Stimulated activated CD8-positive, alpha-beta memory T cell treated with anti-CD3 and anti-CD28 coated beads, Interleukin-15, amount 100 ng/mL, for 4 hours (primary cell): ENCODE measurements at places on chromosomes 1 and 21.
A peak's percentile ranks its signal among the peaks of the same experiment; 100 is the strongest.

DNA sequence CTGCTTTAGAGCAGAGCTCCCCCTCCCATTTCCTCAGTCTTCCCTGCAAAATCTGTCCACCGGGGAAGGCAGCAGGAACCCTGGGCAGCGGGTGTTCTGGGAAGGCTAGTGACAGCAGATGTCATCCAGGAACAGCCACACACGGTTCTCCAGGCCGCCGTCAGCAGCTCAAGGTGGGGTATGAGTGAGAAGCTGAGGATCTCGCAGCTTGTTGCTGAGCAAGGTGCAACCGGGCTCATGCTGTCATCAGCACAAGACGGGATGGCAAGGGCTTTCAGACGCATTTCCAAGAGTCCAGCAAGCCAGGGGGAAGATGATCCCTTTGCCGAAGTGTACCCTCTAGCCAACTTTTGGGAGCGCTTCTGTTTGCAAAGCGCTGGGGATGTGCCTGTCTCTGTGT is 23.0 kb upstream of the SPSB1 start:
- no peak for DNase-seq

DNA sequence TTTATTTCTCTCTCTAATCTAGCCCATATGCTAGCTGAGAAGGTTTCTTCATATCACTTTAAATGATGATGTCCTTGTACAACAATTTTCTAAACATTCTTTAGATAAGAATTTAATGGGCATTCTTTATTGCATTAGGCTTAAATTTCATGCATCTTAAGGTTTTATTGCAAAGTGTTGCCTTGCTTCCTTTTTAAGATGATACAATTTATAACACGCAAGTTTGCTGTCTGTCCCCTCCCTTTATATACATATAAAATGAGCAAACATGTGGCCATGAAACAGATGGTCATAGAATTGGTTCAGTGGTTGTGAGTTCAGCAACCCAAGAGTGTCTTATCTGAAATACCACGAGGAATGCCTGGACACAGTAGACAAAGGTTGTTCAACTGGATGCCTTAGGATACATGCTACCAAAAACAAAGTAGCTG is 12.1 kb downstream of the NBPF3 start:
- no peak for DNase-seq

GRCh38 chr1:39992234-39992633 is 37.3 kb downstream of the MFSD2A start:
- no peak for DNase-seq

- no peak for DNase-seq
Measured at GRCh38 chr1:157269656-157270375, 131.6 kb upstream of the ETV3 start.

- DNase-seq: no peak
Measured at GRCh38 chr1:111452581-111452980, 3.3 kb downstream of the ATP5PB start.

GRCh38 chr1:76254104-76255030 is 179.8 kb downstream of the ST6GALNAC3 start:
- DNase-seq: no peak

DNA sequence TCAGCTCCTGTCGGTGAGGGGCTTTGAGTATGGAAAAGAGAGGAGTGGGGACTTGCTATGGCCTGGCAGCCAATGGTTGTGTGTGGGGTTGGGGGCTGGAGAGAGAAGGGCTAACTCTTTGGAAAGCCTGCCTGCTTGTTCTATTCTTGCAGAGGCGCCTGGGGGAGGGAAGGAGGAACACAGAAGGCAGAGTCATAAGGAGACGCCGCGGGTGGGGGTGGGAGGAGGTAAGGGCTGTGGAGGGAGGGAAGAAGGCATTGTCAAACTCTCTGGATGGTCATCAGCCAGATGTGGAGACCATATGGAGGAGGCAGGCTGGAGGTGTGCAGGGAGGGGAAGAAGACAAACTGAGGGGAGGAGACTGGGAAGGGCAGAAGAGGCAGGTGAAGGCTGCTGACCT is 70.0 kb downstream of the PLXNA2 start:
- no peak for DNase-seq

DNA sequence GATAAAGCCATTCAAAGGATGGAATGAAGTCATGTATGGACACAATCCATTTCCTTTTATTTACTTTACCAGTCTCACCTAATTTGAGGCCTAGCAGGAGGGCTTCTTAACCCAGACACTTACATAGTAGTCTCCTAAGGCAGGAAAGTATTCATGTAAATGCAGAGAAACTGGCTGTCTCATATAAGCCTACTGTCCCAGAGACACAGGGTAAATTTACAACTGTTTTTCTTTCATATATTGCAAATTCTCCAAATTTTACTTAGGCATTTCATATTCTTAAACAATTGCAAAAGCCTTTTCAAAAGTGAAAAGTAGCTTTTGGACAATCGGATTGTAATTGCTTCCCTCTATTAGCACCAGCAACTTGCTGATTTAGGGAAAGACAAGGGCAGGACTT is 29.9 kb downstream of the SPAG17 start:
- no peak for DNase-seq

GRCh38 chr1:211695135-211695816 is 19.9 kb upstream of the NEK2 start:
- no peak for DNase-seq

GRCh38 chr1:36919491-36920145 is 114.7 kb downstream of the GRIK3 start:
- no peak for DNase-seq

DNA sequence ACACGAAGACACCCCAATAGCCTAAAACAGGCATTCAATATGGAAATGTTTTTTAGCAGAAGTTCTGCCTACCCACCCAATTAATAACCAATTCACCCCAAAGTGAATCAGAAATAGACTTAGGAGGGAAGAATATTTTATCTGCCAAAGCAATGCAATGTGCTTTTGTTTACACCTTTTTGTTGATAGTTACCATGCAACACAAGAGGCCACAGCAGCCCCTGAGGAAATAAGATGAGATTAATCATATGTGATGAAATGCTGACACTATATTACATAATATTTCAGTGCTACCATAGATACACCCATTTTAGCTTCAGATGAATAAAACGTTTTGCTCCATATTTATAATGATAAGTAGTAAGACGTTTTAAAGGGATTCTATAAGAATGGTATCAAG is 60.9 kb upstream of the RGS2 start:
- no peak for DNase-seq

GRCh38 chr1:82445827-82446226 is 645.1 kb downstream of the ADGRL2 start:
- no peak for DNase-seq

DNA sequence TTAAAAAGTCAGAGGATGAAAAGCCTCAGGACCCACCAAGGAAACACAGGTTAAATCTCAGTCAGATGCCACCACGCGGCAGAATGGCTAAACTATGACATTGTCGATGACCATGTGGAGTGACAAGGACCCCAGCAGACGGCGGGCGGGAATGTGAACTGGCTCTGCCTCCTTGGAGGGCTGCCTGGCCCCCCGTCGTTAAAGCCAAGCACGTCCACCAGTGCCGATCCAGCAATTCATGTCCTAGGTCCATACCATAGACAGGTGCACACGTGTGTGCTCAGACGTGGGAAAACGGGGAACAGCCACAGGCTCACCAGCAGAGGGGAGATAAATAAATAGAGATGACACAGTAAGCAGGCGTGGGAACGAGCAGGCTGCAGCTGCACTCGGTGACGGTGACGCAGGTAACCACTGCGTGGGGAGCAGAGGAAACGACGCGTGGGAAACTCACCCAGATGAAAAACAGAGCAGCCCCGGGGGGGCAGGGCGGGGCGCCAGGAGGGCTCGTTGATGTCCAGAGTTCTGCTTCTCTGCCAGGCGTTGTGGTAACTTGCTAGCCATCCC is 28.3 kb upstream of the PCBP3 start:
- DNase-seq: peak; percentile 84

DNA sequence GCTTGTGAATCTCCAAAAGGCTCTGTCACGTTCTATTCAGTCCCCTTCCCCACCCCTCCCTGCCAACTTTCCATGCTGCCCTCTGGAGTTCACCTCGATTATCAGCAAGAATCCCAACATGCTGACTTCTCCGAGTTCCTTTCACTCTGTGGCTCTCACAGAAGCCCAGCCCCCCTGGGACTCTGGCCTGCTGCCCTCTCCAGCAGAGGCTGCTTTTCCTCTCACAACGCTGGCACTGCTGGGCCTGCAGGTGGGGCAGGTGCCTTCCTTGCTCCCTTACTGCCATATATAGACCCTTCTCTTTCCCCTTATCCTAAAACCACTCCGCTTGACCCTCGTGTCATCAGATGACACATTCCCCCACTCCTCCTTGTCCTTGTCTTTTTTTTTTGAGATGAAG is 10.2 kb upstream of the RNF186 start:
- DNase-seq: no peak

GRCh38 chr1:26005434-26006105 is 7.7 kb upstream of the PAFAH2 start:
- no peak for DNase-seq

DNA sequence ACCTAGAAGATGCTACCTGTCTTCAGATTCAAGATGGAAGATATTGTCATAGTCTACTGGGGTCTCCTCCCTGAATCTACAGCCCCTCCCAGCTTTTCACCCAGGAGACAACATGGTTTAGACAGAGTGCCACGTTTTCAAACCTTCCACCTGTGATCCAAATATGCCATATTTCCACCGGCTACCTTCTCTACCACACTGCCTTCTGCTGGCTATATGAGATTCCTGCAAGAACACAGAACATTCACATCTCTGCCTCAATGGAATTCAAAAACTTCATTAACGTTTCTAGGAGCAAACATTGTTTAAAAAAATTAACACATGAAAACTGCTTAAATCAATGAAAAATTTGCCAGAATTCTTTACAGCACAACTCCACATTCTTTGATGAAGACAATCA is 12.9 kb upstream of the LELP1 start:
- no peak for DNase-seq

DNA sequence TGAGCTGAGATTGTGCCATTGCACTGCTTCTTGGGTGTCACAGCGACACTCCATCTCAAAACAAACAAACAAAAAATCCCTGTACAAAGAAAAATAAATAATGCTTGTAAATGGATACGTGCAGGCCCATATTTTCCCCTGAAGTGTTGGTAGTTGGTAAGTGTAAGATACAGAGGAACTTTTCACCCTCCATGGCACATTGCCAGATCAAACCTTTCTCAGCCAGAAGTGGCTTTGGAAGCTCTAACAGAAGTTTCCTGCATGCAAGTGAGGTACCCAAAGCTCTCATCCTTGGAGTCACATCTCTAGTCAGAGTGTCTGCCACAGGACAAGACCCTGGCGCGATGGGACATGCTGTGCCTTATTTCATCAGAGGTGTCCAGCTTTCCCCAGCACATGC is 7.3 kb downstream of the NDUFV3 start:
- DNase-seq: no peak

GRCh38 chr1:88141499-88142074 is 542.5 kb upstream of the PKN2 start:
- DNase-seq: no peak

DNA sequence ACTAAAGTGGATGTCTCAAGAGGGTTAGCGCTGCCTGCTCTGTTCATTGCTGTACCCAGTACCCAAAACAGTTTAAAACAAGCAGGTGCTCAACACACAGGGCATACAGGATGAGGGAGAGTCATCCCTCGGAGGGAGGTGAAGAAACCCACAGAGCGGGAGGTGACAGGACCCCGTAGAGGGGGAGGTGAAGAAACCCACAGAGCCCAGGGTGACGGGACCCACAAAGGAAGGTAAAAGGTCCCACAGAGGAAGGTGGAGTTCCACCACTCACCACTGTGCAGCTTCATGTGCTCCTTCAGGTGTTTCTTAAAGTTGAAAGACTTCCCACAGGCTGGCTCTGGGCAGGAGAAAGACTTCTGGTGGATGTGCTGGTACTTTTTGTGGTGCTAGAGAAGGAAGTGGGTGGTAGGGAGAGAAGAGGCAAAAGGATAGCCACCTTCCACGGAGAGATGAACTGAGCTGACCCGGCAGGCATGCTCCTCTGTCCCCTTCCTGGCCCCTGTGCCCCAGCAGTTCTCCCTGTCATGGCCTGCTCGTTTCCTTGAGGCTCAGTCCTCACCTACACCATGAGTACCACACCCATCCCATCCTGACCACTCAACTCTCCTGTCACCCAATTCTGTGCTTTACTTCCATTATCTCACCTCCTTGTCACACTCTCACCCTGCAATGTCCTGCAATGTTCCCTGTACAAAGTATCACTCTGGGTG is 5.1 kb downstream of the ZNF692 start:
- peak; percentile 27 for DNase-seq

GRCh38 chr1:210937846-210938245 is 196.1 kb downstream of the KCNH1 start:
- no peak for DNase-seq

- DNase-seq: peak; percentile 30
Measured at GRCh38 chr1:53413175-53414001, 45.8 kb upstream of the DMRTB1 start.

- DNase-seq: no peak
Measured at GRCh38 chr1:185433667-185434066, 116.6 kb upstream of the IVNS1ABP start.

DNA sequence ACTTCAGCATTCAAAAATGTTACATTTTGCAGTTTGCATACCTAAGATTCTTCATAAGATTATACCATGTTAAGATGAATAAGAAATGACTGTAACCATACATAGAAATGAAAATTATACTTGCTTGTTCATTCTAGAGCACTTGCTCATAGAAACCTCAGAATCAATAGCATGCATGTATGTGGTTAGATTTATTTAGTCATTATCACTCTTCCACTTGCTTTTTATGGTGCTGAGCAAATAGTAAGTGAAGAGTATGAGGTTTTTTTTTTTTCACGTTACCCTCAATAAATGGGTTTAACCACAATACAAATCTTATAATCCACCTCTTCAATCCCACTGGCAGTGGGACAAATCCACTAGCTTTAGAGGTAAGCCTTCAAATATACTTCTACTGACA is 84.7 kb downstream of the LRRC53 start:
- DNase-seq: no peak

DNA sequence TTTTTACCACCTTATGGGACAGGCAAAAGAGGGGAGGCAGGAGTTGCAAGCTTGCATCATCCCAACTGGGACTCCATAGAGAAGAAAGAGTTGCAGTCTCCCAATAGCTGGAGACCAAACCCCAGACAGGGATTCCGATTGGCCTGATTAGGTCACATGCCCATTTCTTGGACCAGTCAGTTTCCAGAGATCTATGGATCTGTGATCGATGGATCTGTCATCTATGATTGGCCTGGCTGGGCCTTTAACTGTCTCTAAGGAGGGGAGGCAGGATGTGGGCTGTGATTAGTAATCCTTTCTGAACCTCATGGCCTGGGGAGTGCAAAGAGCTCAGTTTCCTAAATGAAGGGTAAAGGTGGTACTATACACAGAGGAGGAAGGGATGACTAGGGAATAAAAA is 252.1 kb downstream of the MATN1 start:
- no peak for DNase-seq

- no peak for DNase-seq
Measured at GRCh38 chr1:37108596-37109188, 74.4 kb upstream of the GRIK3 start.
